Retinal pigment epithelial cell (primary cell): ENCODE measurements at places on chromosomes 13 and 19.

GRCh38 chr13:95970878-95971277 lies 82.3 kb downstream of the UGGT2 start:
- no peak for DNase-seq

GRCh38 chr19:33040994-33041827 lies 23.5 kb downstream of the RHPN2 start:
- no peak for DNase-seq

GRCh38 chr19:49589502-49589905 lies 1.5 kb upstream of the PRR12 start:
- no peak for DNase-seq

DNA sequence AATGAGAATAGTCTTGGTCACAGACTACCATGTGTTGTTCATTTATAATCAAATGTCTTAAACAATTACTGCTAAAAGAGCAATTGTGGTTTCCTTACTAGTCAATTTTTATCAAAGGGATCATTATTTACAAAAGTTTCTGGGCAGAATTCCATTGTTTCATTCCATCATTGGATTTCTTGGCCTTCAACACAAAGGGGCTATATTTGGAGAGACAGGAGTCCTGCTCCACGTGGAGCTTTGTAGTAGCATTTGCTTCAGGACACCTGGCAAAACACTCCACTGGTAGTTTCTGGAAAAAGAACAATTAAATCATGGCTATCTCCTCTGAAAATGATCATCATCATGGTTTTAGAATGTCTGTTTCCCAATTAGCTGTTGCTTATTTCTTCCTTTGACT lies 22.3 kb upstream of the STARD13 start:
- DNase-seq: no peak

GRCh38 chr13:112106478-112107141 lies 39.7 kb downstream of the SOX1 start:
- no peak for DNase-seq

DNA sequence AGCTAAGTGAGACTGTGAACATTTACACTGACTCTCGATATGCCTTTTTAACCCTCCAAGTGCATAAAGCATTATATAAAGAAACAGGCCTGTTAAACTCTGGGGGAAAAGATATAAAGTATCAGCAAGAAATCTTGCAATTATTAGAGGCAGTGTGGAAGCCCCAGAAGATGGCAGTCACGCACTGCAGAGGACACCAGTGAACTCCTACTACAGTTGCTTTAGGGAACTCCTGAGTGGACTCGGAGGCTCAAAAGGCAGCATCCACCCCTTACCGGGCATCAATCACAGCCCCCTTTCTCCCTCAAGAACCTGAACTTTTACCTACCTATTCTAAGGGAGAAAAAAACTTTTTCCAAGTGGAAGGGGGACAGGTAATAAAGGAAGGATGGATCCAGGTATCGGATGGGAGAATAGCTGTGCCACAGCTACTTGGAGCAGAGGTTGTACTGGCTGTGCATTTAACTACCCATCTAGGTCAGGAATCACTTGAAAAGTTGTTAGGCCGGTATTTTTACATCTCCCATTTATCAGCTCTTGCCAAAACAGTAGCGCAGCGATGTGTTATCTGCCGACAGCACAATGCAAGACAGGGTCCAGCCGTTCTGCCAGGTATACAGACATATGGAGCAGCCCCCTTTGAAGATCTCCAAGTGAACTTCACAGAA lies 80.1 kb downstream of the ZNF486 start:
- DNase-seq: no peak

DNA sequence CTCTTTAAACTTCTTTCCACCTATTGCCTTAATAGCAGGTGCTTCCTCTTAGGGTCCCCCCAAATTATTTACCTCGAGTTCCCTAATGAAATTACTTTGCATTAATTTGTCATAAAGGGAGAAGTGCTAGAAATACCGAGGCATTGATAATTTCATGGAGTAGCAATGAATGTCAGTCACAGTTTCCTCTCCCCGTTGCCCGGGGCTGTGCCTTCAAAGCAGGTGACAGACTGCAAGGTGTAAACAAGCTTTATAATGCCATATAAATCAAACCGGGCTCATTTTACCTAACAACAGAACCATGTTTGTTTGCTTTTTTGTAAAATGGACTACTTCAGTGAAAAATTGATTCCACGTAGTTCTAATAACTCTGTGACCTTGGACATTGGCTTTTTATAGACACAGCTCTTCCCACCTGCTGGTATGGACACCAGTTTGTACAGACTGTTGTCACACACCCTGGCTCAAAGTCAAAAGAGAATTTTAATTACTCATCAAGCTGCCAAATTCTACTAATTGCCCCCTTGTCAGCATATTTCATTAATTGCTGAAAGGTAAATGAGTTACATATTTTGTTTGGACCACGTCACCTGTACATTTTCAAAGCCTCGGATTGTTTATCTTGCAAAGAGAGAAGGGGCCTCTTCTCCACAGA lies 171.1 kb downstream of the STK24 start:
- no peak for DNase-seq

GRCh38 chr19:2952953-2953481 lies 8.2 kb upstream of the ZNF77 start:
- DNase-seq: no peak

DNA sequence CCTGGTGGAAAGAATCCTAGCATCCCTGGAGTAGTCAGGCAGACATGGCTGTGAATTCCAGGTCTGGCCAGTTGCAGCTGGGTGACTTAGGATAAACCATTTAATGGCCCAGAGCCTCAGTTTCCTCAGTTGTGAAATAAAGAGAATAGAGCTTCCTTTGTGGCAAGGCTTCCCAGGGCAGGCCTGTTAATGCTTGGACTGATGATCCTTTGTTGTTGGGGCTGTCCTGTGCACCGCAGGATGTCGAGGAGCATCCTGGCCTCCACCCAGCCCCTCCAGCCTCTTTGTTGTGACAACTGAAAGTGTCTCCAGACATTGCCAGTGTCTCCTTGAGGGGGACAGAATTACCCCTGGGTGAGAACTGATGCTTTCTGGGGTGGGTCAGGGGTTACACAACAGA lies 16.3 kb downstream of the LYL1 start:
- DNase-seq: no peak

DNA sequence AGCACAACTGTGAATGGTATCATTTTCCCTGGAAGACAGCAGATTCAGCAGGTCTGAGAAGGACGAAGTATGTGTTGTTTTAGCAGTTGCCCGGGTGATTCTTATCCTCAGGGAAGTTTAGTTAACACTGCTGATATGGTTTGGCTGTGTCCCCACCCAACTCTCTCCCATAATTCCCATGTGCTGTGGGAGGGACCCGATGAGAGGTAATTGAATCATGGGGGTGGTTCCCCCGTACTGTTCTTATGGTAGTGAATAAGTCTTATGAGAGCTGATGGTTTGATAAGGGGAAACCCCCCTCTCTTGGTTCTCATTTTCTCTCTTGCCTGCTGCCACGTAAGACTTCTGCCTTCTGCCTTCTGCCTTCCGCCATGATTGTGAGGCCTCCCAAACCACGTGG lies 81.0 kb upstream of the UBAC2 start:
- DNase-seq: no peak

DNA sequence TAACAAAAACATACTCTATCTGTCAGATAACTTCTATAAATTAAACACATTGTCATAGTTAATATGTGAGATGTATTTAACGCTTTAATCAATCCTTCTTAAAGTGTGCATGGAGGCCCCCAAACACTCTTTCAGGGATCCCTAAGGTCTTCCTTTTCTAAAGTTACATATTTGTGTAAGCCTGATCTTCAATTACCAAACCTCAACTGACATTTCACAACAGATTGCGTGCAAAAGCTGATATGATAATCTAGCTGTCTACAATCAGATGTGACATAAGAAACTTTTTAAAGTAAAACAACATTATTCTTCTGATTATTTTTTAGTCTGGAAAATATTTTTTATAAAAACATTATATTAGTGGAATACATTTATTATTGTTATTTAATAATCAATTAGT lies 1850.4 kb downstream of the OLFM4 start:
- DNase-seq: no peak

DNA sequence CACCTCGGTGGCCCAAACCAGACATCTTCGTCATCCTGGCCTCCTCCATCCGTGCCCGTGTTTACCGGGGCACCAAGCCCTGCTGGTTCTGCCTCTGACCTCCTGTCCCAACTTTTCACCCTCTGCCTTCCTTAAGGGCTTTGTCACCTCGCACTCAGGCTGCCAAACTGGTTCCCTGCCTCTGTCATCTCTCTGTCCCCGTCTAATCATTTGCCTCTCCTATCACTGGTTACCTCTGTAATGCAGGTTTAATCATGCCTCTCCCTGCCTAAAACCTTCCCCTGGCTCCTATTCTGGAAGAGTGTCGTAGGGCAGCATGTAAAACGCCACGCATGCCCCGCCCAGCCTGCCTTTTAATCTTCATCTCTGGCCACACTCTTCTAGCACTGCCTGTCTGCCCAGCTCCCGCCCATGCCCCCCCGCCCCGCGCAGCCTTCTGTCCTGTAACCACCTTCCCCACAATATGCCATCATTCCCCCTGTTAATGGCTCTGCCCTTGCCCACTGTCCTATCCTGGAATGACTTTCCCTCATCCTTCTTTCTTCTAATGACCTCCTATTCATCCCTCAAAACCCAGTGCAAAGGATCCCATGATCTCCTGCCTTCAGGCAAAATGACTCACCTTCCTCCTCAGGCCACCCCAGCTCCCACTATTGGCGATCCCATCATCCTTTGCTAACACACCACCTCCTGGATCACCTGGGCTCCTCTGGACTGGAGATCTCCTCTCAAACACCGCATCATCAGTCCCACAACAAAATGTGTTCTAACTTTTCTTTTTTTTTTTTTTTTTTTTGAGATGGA lies 66.7 kb downstream of the PEX11G start:
- DNase-seq: no peak

- DNase-seq: no peak
Measured at GRCh38 chr19:53545271-53546065, 7.5 kb downstream of the ZNF331 start.

DNA sequence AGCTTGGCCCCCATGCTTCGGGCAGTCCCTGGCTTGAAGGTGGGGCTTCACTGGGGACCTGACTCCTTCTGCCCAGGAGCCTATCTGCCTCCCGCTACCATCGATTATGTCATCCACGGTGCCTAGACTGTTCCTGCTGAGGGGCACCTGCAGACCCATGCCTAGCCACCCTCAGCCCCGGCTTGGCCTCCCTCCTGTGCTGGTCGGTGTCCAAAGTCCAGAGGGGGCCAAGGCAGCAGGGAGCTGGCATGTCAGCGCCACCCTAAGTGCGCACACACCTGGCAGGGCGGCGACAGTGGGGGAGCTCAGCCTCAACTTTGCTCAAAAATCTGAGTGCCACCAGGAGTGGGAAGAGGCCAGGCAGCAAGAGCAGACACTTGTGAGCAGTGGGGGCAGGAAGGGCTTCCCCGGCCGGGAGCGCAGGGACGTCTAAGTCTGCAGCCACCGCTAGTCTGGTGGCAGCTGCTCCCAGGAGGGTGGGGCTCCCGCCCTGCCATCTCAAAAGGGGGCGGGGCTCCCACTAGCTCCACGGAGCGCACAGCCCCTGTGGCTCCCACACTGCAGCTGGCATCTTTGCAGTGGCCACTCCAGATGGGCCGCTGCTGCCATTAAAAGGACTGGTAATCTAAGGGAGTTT lies 13.5 kb upstream of the URAD start:
- no peak for DNase-seq

DNA sequence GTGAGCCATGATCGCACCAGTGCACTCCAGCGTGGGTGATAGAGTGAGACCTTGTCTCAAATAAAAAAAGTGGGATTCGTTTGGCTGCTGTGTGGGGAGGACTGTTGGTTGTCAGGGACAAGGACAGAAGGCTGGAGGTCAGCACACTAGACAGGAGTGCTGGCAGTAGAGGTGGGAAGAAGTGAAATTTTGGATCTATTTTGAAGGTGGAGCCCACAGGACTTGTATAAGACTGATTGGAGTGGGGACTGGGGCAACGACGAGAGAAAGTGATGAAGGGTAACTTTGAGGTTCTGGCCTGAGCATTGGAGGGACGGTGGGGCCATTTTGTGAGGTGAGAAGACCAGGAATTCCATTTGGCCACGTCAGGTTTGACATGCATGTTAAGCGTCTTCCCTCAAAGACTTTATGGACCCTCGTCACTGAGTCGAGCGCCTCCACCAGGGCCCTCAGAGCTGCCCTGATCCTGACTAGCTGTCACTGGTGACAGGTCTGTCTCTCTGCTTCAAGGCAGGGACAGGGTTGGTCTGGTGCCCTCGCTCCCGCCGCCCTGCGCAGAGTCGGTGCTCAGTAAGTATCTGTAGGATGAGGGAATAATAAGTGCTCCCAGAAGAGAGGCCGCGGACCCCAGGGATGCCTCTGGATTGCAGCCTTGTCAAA lies 673 bp downstream of the CTU1 start:
- no peak for DNase-seq

GRCh38 chr19:39557811-39558623 lies 18.1 kb upstream of the EID2 start:
- no peak for DNase-seq

- no peak for DNase-seq
Measured at GRCh38 chr19:47469363-47469700, 2.4 kb downstream of the SLC8A2 start.

GRCh38 chr13:51816604-51817249 lies 12.8 kb upstream of the DHRS12 start:
- no peak for DNase-seq

DNA sequence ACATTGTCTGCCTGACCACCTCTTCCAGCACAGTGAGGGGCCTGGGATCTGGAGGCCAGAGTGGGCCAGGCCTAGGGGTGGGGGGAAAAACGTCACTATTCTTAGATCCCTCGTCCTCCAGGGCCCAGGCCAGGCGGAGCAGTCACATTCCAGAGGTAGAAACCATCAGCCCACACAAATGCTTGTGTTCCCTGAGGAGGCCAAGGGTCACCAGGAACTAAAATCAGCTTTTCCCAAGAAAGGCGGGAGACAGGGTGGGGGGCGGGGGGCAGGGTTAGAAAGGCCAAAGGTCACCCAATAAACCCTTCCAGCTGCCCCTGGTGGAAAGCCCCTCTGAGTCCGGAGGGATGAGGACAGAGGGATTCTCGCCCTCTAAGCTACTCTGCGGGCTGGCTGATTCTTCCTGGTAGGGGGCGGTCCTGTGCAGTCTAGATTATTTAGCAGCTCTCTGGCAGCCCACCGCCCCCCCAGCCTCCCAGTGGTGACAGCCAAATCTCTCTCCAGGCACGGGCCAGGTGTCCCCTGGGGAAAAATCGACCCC lies 23.5 kb upstream of the CCL25 start:
- DNase-seq: no peak
